ENCODE measurements at places on chromosomes 1 and 21. TPM values are rescaled to one million over a fixed set of nuclear protein-coding genes. Genes with fewer than 3 reads are reported as not detected.

GRCh38 chr21:31732597-31733550, 956 bp upstream of the SCAF4 start:
- DNase-seq, result no peak

- no peak for DNase-seq
Observed at GRCh38 chr1:211882381-211883004, 51.9 kb upstream of the LPGAT1 start.

- DNase-seq, result peak; percentile 5
Observed at GRCh38 chr1:175757381-175758015, 14.1 kb upstream of the TNR start.

DNA sequence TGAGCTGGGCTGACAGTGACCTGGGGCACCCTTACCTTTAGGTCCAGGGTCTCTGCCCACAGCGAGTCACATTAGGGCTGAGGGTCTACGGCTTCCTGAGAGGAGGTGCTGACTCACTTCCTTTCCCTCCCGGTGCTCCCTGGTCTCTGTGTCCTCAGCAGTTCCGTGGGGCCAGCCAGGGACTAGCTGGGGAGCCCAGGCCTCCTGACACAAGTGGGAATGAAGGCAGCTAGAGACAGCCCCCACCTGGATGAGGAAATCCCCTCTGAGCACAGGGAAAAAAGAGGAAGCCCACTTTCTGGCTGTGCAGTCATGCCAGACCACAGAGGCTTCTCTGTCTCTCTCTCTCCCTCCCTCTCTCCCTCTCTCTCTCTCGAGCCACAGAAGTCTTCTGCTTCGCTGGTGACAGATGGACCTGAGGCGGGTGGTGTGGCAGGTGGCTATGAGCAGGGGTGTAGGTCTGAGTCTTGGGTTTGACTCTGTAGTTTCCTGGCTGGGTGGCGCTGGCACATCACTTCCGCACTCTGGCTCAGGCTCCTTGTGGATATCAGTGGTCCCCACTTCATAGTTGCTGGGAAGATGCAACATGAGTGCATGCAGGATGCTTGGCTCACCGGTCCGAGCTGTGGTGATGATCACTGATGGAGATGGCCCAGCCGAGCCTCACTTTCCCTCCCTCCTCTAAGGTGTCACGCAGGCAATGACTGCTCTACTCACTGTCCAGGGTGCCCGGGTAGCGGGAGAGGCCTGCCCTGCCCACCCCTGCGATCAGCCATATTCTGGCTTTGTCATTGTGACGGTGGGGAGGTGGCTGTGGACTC, 3.5 kb downstream of the SLC66A1 start:
- DNase-seq, result peak; percentile 73

- no peak for DNase-seq
Observed at GRCh38 chr1:69707103-69707502, 139.4 kb downstream of the LRRC7 start.

DNA sequence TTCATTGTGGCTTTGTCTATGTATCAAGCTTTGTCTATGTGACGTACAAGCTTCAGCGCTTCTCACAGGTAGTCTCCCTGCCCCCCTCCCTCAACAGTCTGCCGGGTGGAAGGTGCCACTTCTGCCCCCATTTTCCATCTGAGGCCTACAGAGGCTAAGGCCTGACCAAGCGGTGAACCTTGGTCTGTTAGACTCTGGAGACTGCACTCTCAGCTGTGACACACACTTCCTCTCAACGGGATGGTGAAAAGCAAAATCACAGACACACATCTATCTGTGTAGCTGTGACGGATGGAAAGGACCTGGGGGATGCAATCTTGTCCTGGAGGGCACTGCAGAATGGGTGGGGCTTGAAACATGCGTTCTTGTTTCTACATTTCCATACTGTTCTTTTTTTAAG, 152.9 kb upstream of the EDN2 start:
- no peak for DNase-seq

DNA sequence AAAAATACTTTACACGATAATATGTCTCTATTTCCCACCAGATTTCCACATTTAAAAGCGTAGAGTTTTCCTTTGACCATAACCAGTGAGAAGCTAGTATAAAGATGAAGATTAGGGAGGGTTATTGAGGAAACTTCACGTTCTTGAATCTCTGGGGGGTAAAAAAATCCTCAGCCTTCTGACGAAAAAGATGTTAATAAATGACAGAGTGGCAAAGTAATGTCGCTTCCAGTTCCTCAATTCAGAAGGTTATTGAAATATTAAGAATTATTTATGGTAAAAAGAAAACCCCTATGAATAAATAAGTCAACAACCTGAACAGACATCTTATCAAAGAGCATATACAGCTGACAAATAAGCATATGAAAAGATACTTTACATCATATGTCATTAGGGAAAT, 241.0 kb downstream of the GPATCH2 start:
- DNase-seq, result no peak

- DNase-seq, result peak; percentile 29
Observed at GRCh38 chr1:7574121-7575040, 196.7 kb upstream of the VAMP3 start.

GRCh38 chr1:3033790-3034090, 12.5 kb downstream of the ACTRT2 start:
- no peak for DNase-seq

- DNase-seq, result peak; percentile 85
Observed at GRCh38 chr1:30919025-30919881, 10.7 kb upstream of the SDC3 start.

DNA sequence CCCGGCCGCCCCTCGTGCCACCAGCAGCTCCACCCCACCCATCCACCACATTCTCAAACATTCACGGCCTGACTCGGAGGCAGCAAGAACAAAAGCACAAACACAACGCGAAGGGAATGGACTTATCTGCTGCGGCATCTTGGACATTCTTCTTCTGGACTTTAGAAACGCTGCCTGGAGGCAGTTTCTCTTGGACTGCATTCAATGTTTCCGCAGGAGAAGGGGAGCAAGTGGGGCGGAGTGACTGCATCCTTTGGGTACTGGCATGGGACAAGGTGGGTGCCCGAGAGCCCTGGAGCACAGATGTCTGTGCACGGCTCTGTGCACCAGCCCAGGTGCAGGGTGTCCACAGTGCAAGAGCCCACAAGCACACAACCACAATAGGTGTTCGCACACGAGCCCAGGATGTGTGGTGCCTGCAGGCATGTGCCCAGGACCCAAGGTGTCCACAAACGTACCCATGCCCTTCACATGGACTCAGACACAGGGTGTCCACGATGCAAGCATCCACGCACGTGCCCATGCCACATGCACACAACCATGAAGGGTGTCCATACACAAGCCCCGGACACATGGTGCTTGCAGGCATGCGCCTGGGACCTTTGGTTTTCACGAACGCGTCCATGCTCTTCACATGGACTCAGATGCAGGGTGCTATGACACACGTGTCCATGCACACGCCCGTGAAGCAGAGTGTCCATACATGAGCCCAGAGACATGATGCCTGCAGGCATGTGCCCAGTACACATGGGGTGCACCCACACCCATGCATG, 53.6 kb downstream of the WNT9A start:
- DNase-seq, result peak; percentile 64

GRCh38 chr21:34807881-34808568, 139.2 kb downstream of the CLIC6 start:
- DNase-seq, result peak; percentile 97

DNA sequence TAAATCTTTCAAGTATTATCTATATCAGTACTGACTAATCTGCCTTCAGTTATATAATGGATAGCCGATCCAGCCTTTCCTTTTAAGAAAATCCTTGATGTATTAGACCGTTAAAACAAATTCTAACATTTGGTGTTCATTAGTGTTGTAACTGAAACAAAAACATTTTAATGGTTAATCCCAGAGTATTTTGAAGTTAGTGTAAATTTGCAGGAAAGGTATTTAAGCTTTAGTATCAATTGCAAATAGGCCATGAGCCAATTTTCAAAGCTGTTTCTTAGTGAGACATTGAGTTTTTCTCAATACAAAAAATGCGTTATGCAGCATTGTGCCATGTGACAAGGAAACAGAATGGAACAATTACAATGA, 29.6 kb downstream of the DISP1 start:
- DNase-seq, result no peak

GRCh38 chr1:33519240-33519884, 46.9 kb downstream of the ZSCAN20 start:
- DNase-seq, result no peak

DNA sequence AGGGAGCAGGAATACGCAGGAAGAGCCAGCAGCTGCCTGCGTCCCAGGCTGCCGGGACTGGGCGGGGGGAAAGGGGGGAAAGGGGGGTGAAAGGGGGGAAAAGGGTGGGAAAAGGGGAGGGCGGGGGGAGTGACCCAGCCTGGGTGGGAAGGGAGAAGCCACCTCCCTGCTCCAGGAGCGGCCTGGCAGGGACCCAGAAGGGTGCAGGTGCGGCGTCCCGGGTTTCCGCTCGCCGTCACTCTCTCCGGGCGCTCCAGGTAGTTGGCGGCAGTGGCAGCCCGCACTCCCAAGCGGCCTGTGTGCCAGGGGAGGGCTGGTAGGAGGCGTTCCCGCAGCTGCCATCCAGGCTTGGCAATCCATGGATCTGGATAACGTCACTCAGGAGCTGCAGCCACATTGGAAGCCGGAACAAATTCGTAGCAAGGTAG, 141.0 kb upstream of the NGF start:
- DNase-seq, result no peak

DNA sequence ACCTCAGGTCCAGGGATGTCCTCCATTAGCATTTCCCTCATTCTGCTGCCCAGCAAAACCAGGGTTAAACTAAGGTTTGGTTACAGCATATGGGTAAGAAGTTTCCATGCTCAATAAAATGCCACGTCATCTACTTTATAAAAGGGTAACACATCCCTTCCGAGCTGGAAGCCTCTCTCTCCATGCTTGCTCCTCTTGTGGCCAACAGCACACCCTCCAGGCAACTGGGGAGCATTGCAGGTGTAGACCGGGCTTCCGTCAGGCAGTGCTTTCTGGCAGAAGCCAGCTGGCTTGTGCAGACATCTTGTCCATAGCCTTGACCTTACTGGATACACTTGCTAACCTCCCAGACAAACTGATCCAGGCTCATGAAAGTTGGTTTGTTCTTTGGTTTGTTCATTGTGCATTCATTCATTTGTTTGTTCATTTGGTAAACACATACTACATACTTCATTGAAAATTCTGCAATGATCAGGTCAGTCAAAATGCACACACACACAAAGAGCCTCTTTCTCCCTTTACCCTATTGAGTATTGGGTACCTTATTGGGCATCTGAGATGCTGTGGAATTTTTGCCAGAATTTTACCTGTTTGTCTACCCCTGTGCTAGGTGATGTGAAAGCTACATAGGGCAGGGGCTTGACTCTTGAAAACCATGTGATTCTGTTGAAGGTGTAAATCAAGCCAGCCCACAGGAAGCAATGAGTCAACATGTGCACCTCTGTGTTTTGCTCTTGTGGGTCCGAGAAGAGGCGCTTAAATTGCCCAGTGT, 422.8 kb downstream of the CAMTA1 start:
- DNase-seq, result peak; percentile 63

DNA sequence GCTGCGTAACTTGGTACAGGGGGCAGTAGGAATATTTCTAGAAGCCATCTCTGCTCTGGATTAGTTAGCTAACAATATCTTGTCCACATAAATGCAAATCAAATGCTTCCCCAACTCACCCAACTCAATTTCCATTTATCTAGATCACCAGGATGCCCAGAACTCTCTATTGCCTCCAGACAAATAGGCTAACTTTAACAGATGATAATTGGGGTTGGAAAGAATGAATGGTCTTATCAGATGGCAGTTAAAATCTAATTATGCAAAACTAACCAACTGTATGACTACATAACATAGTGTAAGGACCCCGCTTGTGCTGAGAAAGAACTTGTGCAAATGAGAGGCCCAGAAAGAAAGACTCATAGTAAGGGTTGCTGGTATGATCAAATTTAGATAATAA, 1024.8 kb downstream of the PLA2G4A start:
- no peak for DNase-seq

DNA sequence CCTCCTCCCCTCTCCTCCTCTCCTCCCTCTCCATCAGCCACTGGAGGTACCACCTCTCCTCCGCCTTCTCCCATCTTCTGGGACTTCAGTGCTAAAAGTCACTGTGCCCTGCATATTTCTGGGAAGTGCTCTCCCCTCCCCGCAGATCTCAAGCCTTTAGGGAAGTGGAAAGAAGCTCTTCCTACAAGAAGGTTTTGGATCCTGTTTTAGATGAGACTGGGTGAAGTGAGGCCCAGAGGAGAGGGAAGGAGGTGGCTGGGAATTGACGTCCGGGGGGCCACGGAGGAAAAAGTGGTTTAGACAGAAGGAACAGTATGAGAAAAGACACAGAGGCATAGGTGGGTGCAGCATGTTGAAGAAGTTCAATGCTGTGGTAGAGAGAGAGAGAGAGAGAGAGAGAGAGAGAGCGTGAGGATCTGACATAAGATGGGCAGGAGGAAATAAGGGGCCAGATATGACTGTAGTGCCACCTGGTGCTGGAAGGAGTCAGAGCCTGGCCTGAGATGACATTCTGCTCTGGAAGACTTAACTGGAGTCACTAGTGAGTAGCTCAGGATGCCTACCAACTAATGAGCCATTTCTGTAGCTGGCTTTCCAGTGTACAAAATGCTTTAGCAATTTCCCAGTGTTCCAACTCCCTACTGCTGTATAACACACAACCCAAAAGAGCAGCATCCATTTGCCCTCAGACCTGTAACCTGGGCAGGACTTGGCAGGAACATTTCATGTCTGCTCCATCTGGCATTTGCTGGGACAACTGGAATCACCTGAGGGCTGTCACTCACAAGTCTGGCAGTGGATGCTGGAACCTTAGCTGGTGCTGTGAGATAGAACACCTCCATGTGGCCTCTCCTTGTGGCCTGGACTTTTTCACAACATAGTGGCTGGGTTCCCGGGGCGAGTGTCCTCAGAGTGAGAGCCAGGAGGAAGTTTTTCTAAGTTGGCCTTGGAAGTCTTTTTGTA, 16.6 kb upstream of the ZSCAN20 start:
- peak; percentile 91 for DNase-seq

- DNase-seq, result no peak
Observed at GRCh38 chr1:186775036-186775435, 53.7 kb upstream of the PLA2G4A start.

VCAM1 gene
- total RNA-seq, result 2.8 TPM

SLFNL1 gene
- 0.15 TPM for total RNA-seq

TIPRL gene
- 41.7 TPM for total RNA-seq

WNT3A gene
- not detected for total RNA-seq

SIK1 gene
- total RNA-seq, result 1.2 TPM

GUCA2A gene
- not detected for total RNA-seq

ACKR1 gene
- total RNA-seq, result not detected

CDCA8 gene
- 36.8 TPM for total RNA-seq

SYTL1 gene
- total RNA-seq, result 1.4 TPM

SV2A gene
- 20.5 TPM for total RNA-seq

PBXIP1 gene
- 97.9 TPM for total RNA-seq

LCE1F gene
- not detected for total RNA-seq
